Hypothalamus (tissue), 51 donors: ENCODE measurements at places on chromosomes 5 and 9.

- no peak for DNase-seq
These were observed 7.3 kb downstream of the FBP2 start for GRCh38 chr9:94586316-94586715.

- peak; percentile 13 for DNase-seq
These were observed 69.4 kb downstream of the LMX1B start for GRCh38 chr9:126682928-126683697.

DNA sequence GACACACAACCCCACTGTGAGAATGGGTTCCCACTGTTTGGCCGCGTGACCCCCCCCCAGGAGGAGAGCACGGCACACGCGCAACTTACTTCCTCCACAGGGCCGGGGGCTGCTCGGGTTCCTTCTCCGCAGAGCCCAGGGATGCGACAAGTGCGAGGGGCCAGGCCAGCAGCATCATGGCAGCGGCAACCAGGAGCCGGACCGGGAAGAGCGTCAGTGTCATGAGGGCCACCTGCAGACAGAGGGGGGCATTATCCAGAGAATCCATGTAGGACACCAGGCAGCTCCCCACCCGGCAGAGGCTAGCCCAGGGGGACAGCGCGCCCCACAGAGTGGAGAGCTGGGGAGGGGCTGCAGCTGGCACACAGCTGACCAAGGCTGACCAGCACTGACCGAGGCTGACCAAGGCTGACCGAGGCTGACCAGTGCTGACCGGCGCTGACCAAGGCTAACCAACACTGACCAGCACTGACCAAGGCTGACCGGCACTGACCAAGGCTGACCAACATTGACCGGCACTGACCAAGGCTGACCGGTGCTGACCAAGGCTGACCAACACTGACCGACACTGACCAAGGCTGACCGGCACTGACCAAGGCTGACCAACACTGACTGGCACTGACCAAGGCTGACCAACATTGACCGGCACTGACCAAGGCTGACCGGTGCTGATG, 22.3 kb downstream of the LPCAT1 start:
- DNase-seq = no peak

DNA sequence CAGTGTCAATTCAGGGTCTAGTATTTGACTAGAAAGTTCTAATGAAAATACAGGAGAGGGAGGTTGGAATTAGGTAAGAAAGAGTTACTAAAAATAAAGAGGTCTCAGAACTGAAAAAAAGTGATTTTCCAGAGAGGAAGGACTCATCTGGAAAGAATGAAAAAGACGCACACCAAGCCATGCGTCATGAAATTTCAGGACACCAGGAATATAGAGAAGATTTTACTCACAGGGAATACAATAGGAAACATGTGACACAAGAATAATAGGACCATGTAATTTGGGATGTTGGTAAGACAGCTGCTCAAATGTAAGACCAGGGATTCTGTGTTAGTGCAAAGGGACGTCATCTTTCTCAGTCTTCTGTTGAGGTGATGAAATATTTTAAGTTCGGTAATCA, 224.7 kb downstream of the GDNF start:
- no peak for DNase-seq

DNA sequence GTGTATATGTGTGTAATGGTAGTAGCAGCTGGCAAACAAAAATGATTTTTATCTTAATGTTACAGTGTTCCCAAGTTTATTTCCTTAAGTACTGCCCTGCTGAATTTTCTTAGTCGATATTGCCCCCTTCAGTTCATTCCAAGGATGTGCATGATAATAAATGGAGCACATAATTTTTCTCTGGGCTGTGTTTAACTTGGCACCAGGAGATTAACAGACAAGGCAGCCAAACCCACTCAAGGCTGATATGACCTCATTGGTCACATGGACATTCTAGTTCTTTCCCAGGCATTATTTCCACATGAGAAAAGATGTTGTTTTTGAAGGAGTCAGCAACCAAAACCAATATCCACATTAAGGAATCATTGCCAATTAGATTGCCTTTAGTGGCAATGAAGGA, 61.8 kb downstream of the COX7C start:
- no peak for DNase-seq

DNA sequence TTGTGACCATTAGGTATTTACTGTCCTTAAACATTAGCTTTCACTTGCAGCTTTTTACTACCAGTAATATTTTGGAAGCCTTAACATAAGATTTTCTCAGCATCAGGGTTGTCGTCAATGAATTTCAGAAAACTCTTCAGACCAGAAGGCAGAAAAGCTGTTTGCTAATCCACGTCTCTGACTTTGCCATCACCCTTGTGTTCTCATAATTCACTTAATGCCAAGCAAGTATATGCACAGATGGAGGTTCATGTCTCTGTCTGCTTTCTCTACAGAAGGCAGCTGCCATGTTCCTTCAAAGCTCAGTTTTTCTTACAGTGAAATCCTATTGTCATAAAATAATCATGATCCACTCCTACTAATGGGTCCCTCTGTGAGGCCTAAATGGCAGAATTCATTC, 37.7 kb upstream of the LRRC19 start:
- DNase-seq = no peak

DNA sequence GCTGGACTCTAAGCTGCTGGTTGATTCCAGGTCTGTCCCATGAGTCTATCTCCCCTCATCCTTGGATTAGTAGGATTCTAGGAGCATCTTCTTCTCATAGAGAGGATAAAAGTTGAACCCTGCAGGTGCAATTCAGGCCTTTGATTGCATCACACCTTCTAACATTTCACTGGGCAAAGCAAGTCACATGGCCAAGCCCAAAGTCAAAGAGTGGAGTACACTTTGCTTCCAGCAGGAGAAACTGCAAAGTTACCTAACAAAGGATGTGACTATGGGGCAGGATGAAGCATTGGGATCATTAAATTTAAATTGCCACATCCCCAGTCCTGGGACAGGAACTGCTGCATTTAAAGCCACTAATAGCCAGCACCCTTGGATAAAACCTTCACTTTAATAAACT, 51.0 kb upstream of the EGFLAM start:
- DNase-seq = no peak

- no peak for DNase-seq
These were observed 305.4 kb upstream of the MSX2 start for GRCh38 chr5:174418809-174419539.

DNA sequence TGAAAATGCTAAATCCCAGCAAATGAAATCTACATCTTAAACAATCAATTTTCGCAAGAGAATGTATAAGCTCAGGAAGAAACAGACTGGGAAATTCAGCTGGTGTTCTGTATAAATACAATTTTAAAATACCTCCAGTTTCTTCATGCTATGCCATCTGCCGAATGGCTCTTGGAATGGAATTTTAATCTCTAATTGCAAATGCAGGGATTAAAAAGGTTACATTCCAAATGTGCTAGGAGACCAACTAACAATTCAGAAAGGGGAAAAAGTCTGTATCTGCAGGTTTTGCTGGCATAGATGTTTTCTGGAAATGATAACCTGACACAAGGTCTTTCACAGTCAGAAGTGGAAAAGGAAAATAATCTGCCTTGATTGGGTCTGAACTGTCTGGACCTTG, 379.7 kb downstream of the MAT2B start:
- no peak for DNase-seq

DNA sequence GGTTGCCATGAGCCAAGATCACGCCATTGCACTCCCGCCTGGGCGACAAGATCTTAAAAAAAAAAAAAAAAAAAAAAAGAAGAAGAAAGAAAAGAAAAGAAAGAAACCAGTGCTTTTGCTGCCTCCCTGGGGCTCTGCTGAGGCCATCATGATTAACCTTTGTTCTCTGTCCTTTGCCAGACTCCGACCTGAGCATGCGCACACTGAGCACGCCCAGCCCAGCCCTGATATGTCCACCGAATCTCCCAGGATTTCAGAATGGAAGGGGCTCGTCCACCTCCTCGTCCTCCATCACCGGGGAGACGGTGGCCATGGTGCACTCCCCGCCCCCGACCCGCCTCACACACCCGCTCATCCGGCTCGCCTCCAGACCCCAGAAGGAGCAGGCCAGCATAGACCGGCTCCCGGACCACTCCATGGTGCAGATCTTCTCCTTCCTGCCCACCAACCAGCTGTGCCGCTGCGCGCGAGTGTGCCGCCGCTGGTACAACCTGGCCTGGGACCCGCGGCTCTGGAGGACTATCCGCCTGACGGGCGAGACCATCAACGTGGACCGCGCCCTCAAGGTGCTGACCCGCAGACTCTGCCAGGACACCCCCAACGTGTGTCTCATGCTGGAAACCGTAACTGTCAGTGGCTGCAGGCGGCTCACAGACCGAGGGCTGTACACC, 251.7 kb downstream of the MARCHF11 start:
- no peak for DNase-seq

DNA sequence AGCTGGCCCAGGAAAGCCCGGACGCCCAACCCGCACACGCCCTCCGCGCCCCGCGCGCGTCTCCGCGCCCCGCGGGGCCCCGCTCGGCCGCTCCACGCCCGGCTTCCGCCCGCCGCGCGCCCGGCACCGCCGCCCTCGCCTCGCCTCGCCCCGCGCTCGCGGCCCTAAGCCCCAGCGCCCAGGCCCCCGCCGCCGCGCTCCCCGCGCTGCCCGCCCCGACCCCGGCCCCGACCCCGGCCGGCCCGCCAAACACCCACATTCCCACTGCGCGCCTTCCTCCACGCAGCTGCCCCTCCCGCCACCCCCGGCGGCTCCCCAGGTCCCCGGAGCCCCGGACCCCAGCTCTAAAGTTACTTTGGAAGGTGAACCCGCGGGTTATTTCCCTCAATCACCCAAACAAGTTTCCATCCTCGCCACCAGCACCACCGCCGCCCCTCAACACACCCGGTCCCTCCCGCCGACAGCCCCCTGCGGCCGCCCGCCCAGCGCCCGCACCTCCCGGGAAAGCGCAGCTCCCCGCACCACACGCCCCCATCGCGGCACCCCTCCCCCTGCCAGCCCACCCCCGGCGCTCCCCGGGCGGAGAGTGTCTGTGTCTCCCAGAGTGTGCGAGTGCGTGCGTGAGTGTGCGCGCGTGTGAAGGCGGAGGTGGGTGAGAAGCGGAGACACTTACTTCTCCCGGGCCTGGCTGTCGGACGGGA, 439 bp downstream of the SSBP2 start:
- no peak for DNase-seq

DNA sequence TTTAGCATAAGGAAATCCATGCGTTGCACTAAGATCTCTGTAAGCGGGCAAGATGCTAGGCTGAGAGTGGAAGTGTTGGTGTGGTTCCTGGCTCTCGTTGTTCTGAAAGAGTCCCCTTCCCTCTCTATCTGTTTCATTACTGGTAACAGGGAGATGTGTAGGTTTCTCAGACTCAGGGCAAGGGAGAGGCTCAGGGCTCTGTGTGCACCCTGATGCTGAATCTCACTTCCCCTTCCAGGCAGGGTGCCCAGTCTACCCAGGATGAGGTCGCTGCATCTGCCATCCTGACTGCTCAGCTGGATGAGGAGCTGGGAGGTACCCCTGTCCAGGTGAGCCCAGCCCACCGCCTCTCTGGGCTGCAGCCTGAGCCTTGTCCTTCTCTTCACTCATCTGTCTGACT, 45.7 kb downstream of the STOM start:
- no peak for DNase-seq

GRCh38 chr5:66511491-66511890, 84.7 kb upstream of the MAST4 start:
- DNase-seq = no peak

DNA sequence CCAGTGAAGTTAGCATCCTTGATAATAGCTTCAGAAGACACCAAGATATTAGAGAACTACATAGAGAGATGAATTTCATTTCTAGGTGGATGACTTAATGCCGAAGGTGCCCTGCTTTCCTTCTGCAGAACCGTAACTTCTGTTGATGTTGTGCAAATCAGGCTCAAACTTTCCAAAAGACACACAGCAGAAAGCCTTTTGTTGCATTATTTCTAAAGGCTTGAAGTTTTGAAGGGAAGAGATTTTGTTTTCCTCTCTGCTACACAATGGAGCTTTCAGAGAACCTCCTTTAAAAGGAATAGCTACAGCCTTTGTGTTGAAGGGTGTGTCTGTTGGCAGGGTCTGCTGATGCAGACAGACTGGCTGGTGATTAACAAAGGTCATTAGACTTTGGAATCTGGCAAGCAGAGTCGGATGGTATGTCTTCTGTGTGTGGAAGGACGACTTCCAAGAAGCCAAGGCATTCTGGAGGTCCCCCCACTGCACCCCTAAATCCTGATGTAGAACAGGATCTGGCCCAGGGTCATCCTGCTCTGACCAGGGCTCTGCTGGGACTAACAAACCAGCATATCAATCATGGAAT, 57.8 kb downstream of the ZNF462 start:
- DNase-seq = peak; percentile 15

- DNase-seq = peak; percentile 98
These were observed at the start of gene HNRNPA0 for GRCh38 chr5:137754188-137754960. HNRNPA0 (minus strand) TSS chr5:137754363; CDS start chr5:137754066, 297 bp downstream.

- no peak for DNase-seq
These were observed 418.6 kb upstream of the RIOK2 start for GRCh38 chr5:97601651-97602050.

- no peak for DNase-seq
These were observed 708.8 kb downstream of the MTRR start for GRCh38 chr5:8577792-8578191.

DNA sequence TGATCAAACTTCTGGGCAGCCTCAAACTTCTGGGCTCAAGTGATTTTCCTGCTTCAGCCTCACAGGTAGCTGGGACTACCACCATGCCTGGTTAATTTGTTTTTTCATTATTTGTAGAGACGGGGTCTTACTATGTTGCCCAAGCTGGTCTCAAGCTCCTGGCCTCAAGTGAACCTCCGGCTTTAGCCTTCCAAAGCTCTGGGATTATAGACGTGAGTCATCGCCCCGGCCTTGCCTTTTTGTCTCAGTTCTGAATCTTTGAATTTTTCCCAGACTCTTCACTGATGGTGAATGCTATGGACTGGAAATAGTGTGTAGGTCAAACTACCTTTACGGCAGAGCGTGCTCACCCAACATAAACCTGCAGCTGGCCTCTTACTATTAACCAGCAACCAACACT, 32.3 kb upstream of the EGFLAM start:
- DNase-seq = no peak

DNA sequence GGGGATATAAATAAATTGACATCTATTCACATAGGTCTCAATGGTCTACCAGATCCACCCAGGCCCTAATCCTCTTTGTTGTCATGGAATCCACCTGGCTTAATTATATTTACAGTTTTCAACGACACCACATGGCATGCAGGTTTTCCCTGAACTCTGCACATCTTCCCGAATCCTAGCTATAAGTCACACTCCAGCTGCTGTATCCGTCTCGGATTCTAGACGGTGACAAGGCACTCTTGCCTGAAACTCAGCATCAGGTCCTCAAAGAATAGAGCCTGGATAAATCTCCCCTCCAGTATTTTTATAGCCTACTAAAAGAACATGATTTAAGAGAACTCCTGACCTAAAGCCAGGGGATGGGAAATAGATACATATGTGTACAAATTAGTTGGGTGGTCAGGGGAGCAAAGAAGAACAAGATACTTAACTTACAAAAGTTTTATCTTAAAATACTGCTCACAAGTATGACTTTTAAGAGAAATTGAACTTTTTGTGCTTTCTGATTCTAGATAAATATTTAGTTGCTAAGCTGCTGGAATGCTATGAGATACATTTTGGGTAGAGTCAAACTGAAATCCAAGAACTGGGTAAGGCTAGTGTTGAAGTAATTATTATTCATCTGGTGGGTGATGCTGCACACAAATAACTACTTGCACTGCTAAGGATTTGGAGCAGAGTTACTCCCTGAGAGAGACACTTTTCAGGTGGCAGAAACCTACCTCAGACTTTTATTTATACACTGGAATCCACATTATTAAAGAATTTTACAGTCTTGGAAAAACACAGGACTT, 187.3 kb downstream of the EFNA5 start:
- DNase-seq = no peak
